ENCODE measurements at places on chromosomes 5 and 9.

GRCh38 chr5:61137835-61138234 is 24.4 kb downstream of the SMIM15 start:
- H3K36me3 ChIP-seq: no peaks in the 10 kb centered on the region
- H3K4me3 ChIP-seq: no peak overlapping the region
- no peak for DNase-seq
- peaks cover 2% of the 10 kb centered on the region for H3K4me1 ChIP-seq
- no peak overlapping the region for H3K27ac ChIP-seq
- H3K27me3 ChIP-seq: peaks cover 5% of the 10 kb centered on the region

DNA sequence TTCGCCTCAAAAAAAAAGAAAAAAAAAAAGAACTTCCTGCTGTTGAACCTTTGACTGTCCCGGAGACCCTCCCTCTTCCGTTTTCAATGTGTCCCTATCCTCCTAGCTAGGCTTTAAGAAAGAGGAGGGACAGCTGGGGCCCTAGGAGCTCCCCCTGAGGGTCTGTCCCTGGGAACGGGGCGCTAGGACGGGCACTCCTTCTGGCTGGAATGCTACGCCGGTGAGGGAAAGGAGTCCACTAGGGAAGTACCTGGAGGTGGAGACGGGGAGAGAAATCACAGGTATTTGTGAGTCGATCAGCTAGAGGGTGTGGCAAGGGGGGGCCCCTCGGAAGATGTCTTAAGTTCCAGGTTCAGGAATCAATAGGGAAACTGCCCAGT is 4.6 kb downstream of the SIT1 start:
- DNase-seq: peak; percentile 44
- peaks cover 7% of the 10 kb centered on the region for H3K27me3 ChIP-seq
- peak overlapping the region; percentile 99 for H3K27ac ChIP-seq
- H3K4me1 ChIP-seq: peaks cover 25% of the 10 kb centered on the region
- H3K36me3 ChIP-seq: peaks cover 14% of the 10 kb centered on the region

DNA sequence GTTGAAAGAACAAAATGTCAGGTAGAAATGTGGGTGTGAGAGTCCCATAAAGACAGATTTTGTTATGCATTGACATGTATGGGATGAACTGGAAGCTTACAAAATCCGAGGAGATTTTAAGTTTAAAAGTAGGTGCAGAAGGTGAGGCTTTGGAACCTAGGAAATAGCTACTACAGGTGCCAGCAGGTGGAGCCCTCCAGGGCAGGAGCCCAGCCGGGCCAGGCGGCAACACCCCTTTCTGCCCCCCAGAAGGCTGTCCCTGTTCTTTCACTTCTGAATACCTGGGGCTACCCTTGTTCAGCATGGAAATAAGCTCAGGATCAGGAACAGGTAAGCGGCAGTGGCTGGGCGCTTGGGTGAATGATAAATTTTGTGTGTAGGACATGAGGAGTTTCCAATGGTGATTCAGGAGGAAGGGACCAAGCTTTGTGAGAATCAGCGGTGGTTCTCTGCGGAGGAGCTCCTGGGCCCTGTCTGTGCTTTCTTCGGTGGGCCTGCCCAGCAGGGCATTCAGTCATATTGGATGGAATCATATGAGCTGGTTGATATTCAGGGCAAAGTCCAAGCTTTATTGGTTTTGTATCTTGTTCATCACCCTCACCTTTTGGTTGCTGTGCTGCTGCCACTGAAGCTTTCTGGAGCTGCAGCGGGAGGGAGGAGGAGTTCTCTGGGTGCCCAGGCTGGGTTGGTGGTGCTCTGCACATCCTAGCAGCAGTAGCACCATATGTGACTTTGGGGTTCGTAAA is 12.3 kb downstream of the PCBD2 start:
- no peak overlapping the region for H3K4me3 ChIP-seq
- H3K4me1 ChIP-seq: no peaks in the 10 kb centered on the region
- H3K27me3 ChIP-seq: peaks cover 3% of the 10 kb centered on the region
- H3K27ac ChIP-seq: no peak overlapping the region

DNA sequence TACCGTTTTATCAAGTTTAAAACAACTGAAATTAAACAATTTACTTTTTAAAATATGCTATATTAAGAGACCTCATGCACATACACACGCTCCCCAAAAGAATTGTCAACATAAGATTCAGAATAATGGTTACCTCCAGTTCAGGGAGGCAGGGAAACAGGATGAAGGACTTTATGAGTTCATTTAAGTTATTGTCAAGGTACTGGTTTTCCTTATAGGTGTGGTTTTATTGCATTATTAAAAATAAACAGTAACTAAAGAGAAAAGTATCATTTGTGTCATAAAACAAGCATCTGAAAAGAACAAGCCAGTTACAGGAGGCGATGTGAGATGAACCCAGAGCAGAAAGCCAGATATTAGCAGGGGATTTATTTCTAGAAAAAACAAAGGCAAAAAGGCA is 2376.7 kb downstream of the MAT2B start:
- H3K4me1 ChIP-seq: no peaks in the 10 kb centered on the region
- H3K27me3 ChIP-seq: no peaks in the 10 kb centered on the region
- H3K27ac ChIP-seq: no peak overlapping the region
- no peak for DNase-seq
- H3K4me3 ChIP-seq: no peak overlapping the region
- no peaks in the 10 kb centered on the region for H3K36me3 ChIP-seq

DNA sequence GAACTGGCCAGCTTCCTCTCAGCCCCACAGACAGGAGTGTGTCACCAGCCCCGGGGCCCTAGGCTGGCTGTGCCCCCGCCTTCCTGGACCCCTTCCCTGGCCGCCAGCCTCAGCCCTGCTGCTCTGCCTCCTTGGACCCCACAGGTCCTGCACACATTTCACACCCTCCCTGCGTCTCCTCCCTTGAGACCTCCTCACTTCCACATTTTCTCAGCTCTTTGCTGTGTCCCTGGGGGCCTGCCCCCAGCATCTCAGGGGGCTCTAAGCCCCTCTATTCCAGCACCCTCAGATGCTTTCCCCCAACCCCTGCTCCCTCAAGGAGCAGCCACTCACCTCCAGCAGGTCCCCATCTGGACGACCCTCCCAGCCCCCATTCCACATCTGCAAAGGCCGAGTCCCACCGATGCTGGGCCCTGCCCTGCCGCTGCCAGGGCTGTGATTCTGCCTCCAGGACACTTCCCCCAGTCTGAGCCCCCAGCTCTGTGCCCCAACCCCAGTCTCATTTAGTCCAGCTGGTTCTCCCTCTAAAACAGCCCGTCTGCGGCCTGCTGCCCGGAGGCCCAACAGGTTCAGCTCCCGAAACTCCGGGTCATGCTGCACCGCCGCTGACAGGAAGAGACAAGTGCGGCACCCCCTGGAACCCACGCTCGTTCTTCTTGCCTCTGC is 4.2 kb downstream of the SLC34A3 start:
- no peak overlapping the region for H3K27ac ChIP-seq
- no peak overlapping the region for H3K4me3 ChIP-seq
- no peaks in the 10 kb centered on the region for H3K4me1 ChIP-seq
- H3K27me3 ChIP-seq: peaks cover 4% of the 10 kb centered on the region

GRCh38 chr5:126866851-126867636 is 90.1 kb downstream of the LMNB1 start:
- DNase-seq: no peak
- H3K27me3 ChIP-seq: peaks cover 4% of the 10 kb centered on the region
- H3K36me3 ChIP-seq: peaks cover 19% of the 10 kb centered on the region
- peaks cover 21% of the 10 kb centered on the region for H3K4me1 ChIP-seq
- H3K4me3 ChIP-seq: no peak overlapping the region

DNA sequence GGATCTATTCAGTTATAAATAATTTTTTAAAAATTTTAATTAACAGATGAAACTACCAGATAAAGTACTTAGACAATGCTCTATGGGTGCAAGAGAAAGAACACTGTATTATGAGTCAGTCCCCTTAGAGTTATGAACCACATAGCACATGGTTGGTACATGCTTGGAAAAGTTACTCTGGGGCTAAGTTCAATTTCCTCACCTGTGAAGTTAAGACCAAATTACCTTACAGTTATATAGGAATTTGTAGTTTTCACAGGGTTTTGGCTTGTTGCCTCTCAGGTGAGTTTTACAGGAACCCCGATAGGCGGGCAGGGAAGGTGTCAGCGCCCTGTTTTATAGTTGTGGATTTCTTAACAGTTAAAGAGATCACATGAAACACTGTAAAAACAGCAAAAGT is 1.2 kb downstream of the PANK3 start:
- H3K4me1 ChIP-seq: peaks cover 25% of the 10 kb centered on the region
- no peaks in the 10 kb centered on the region for H3K36me3 ChIP-seq
- DNase-seq: no peak

GRCh38 chr5:9699681-9700080 is 69.5 kb upstream of the TAS2R1 start:
- peaks cover 3% of the 10 kb centered on the region for H3K27me3 ChIP-seq
- no peak overlapping the region for H3K4me3 ChIP-seq
- peaks cover 31% of the 10 kb centered on the region for H3K4me1 ChIP-seq
- no peaks in the 10 kb centered on the region for H3K36me3 ChIP-seq
- DNase-seq: no peak
- H3K27ac ChIP-seq: no peak overlapping the region

GRCh38 chr9:129319938-129320481 is 141.9 kb upstream of the IER5L start:
- no peak overlapping the region for H3K4me3 ChIP-seq
- H3K27ac ChIP-seq: no peak overlapping the region
- peaks cover 1% of the 10 kb centered on the region for H3K27me3 ChIP-seq
- no peaks in the 10 kb centered on the region for H3K36me3 ChIP-seq
- DNase-seq: no peak

- H3K27me3 ChIP-seq: no peaks in the 10 kb centered on the region
- no peak overlapping the region for H3K27ac ChIP-seq
- H3K4me3 ChIP-seq: no peak overlapping the region
- no peak for DNase-seq
Measured at GRCh38 chr5:134249469-134250379, 23.9 kb upstream of the PPP2CA start.

GRCh38 chr9:121283856-121284732 is 16.1 kb downstream of the GSN start:
- H3K27me3 ChIP-seq: peaks cover 26% of the 10 kb centered on the region
- peaks cover 19% of the 10 kb centered on the region for H3K36me3 ChIP-seq
- H3K27ac ChIP-seq: peak overlapping the region; percentile 42
- peaks cover 58% of the 10 kb centered on the region for H3K4me1 ChIP-seq
- no peak for DNase-seq

- DNase-seq: no peak
- H3K4me1 ChIP-seq: no peaks in the 10 kb centered on the region
- no peak overlapping the region for H3K27ac ChIP-seq
- peaks cover 4% of the 10 kb centered on the region for H3K27me3 ChIP-seq
- H3K4me3 ChIP-seq: no peak overlapping the region
Measured at GRCh38 chr9:19146441-19147024, 19.2 kb upstream of the PLIN2 start.

GRCh38 chr9:135925496-135926133 is 18.3 kb upstream of the CAMSAP1 start:
- H3K4me3 ChIP-seq: no peak overlapping the region
- H3K36me3 ChIP-seq: no peaks in the 10 kb centered on the region
- peaks cover 2% of the 10 kb centered on the region for H3K27me3 ChIP-seq

DNA sequence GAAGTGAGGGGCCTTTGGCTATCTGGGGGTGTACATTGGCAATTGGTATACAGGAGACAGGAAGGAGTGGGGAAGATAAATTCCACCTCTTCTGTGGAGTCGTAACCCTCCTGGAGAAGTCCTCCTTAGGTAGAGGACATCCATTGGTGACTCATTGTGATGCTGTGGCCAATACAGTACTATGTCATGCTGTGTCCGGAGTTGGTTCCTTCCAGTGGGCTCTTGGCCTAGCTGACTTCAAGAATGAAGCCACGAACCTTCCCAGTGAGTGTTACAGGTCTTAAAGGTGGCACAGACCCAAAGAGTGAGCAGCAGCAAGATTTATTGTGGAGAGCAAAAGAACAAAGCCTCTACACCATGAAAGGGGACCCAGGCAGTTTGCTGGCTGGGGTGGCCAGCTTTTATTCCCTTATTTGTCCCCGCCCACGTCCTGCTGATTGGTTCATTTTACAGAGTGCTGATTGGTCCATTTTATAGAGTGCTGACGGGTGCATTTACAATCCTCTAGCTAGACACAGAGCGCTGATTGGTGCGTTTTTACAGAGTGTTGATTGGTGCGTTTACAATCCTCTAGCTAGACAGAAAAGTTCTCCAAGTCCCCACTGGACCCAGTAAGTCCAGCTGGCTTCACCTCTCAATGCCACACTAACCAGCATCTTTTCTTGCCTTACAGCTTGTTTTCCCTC is 37.3 kb upstream of the FBP1 start:
- no peaks in the 10 kb centered on the region for H3K36me3 ChIP-seq
- DNase-seq: no peak
- H3K27me3 ChIP-seq: no peaks in the 10 kb centered on the region

- peaks cover 20% of the 10 kb centered on the region for H3K4me1 ChIP-seq
- no peaks in the 10 kb centered on the region for H3K36me3 ChIP-seq
- no peak for DNase-seq
Measured at GRCh38 chr5:77845324-77845646, 69.1 kb upstream of the TBCA start.

GRCh38 chr5:93595420-93596147 is 12.6 kb downstream of the NR2F1 start:
- peaks cover 24% of the 10 kb centered on the region for H3K4me1 ChIP-seq
- H3K27me3 ChIP-seq: peaks cover 34% of the 10 kb centered on the region
- DNase-seq: no peak
- H3K4me3 ChIP-seq: no peak overlapping the region

GRCh38 chr9:118929287-118929686 is 439.9 kb downstream of the BRINP1 start:
- no peak overlapping the region for H3K27ac ChIP-seq
- no peaks in the 10 kb centered on the region for H3K4me1 ChIP-seq
- no peak overlapping the region for H3K4me3 ChIP-seq
- H3K36me3 ChIP-seq: no peaks in the 10 kb centered on the region
- no peaks in the 10 kb centered on the region for H3K27me3 ChIP-seq

DNA sequence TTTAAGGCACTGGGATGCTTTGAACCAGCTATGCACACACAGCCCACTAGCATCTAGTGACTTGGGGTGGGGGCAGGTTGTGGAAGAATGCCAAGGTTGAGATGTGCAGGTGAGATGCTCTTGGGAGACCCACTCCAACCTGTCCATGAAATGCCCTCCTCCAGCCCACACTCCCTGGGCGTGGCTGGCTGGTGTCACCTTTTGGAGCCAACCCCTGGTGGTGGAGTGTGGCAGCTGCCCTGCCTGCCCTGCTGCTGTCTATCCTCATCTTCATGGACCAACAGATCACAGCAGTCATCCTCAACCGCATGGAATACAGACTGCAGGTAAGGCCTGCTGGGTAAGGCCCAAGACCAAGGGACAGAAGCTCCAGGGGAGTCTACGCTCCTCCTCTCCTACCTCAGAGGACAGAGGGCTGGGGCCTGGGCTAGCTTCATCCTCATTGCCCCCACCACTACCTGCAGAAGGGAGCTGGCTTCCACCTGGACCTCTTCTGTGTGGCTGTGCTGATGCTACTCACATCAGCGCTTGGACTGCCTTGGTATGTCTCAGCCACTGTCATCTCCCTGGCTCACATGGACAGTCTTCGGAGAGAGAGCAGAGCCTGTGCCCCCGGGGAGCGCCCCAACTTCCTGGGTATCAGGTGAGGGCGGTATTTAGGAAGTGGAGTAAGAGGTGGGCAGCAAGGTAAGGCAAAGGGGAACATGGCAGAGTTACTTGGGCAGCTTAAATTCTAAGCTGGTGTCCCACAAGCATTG is 7.4 kb downstream of the SLC4A9 start:
- no peaks in the 10 kb centered on the region for H3K4me1 ChIP-seq
- H3K27me3 ChIP-seq: peaks cover 8% of the 10 kb centered on the region
- no peak overlapping the region for H3K4me3 ChIP-seq
- no peaks in the 10 kb centered on the region for H3K36me3 ChIP-seq
